ENCODE measurements at places on chromosomes 2 and 18.

GRCh38 chr2:72889991-72890390 lies 2.8 kb downstream of the SPR start:
- no peak for DNase-seq

- DNase-seq: no peak
These were observed 117.2 kb downstream of the LNPK start for GRCh38 chr2:175884697-175885393.

- DNase-seq: no peak
These were observed 7.4 kb downstream of the EPAS1 start for GRCh38 chr2:46304635-46305034.

GRCh38 chr2:168521053-168521741 lies 65.1 kb downstream of the CERS6 start:
- DNase-seq: no peak

GRCh38 chr2:206784559-206785353 lies 19.4 kb downstream of the FASTKD2 start:
- DNase-seq: no peak

DNA sequence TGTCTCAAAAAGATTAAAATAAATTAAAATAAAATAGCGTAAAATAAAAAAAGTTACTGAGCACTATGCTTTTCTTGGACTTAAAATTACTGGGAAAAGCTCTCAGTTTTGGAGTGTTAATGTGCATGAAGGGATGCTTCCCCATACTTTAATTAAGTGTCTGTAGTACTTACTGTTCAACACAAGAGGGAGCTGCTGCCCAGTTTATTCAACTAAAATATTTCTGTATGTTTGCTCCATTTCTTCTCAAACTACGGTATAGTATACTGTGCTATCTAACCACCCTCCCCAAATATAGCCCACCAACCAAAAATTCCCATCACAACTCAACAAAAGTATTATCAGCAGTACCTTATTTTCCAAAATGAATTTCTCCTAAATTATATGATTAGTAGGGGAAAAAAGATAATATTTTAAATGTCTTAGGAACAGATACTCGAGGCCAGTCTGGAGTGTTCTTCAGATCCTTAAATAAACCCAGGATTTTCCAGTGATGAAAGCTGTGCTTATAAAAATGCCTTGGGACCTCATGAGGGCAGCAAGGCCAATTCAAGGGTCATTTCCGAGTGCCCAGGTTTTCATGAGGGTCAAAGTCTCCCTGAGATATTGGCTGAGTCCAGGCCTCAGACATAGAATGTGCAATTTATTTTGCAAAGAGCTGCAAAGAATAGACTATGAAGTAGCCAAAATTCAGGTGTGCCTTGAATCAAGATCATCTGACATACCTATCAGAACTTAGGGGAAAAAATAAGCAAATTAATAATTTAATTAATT lies 64.1 kb downstream of the CHRNA1 start:
- DNase-seq: no peak

- no peak for DNase-seq
These were observed 127.6 kb downstream of the PHLPP1 start for GRCh38 chr18:62842898-62843297.

GRCh38 chr18:3441290-3441689 lies 8.7 kb upstream of the TGIF1 start:
- DNase-seq: no peak

DNA sequence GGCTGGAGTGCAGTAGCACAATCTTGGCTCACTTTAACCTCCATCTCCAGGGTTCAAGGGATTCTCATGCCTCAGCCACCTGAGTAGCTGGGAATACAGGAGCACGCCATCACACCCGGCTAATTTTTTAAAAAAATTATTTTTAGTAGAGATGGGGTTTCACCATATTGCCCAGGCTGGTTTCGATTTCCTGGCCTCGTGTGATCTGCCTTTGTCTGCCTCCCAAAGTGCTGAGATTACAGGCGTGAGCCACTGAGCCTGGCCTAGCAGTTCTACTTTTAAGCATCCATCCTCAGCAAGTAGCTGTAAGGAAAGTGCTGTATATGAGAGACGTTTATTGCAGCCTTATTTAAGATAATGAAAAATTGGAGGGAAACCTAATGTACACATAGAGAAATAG lies 79.7 kb downstream of the ZDBF2 start:
- DNase-seq: no peak

DNA sequence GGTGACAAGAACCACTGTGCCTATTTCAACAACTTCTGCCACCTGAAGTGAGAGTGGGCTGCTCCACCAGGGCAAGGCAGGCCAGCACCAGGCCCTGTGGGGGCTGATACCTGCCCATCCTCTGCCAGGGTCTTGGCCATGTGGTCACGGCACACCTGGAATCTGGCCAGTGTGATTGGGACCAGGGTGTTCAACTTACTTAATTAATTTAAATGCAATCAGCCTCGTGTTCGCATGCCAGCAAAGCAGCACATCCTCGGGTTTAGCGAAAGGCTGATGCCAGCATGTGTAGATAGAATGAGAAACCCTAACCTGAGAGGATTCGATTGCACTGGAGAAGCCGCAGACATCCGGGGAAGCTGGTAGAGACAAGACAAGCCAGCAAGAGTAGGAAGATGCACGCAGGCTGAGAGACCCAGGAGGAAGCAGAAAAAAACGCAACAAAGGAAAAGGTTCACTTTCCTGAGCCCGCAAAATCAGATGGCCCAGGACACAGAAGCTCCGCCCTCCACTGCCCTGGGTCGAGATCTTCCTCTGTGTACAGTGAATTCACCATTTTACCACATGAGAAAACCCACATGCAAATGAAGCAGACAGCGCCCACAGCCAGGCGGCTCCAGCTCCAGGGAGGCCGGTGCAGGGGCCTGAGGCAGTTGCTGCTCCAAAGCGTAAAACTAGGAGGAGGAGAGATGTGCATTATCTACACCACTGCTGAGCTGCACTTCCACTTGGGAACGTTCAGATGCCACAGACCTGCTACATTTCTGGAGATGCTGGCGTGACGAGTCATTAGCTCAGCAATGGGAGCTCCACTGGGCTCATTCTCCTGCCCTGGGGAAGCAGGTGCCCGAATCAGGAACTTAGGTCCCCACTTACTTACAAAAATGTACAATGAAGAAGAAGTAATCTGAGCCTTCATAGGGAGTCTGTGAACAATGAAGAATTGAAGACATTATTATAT lies 92.1 kb downstream of the TMEM18 start:
- DNase-seq: peak; percentile 46

Data from stimulated activated CD4-positive, alpha-beta T cell treated with anti-CD3 and anti-CD28 coated beads, Interleukin-2, amount 100 ng/mL, for 24 hours (primary cell).